ENCODE measurements at places on chromosomes 12 and 14.

- DNase-seq = no peak
Observed at GRCh38 chr12:117202556-117202955, 12.3 kb upstream of the FBXO21 start.

DNA sequence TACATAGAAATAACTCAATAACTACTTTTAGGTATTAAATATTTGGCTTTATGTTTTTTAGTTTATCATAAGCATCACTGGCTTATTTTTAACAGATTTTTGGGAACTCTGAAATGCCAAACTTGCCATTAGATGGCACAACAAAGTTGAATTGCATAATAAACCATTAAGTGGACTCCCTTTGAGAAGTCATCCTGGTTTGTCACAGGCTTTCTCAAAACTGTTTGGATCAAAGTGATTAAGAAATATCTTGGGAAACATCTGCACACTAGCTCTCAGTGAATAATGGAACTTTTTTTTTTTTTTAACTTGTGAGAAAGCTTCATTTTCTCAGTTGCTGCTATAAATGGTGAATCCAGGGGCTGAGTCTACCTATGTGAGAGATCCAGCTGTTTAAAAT is 4.3 kb downstream of the SLC16A7 start:
- no peak for DNase-seq

GRCh38 chr12:126201981-126202537 is 1136.8 kb downstream of the AACS start:
- DNase-seq = no peak

DNA sequence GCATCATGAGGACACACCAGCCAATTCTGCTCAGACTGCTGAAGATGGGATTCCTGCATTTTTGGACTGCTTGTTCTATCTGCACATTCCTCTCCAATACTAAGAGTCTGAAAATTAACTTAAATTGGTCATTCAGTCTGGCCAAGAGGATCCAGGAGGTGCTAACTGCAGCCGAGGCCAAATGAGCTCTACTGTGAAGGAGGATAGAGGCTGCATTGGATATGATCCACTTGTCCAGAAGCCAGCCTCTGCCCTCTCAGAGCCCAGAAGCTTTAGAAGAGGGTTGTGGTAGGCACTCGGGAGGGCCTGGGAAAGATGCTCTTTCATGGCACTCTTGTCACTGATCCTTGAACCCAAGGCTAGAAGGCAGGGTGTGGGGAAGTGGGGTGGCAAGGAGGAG is 37.1 kb upstream of the PLEK2 start:
- no peak for DNase-seq

DNA sequence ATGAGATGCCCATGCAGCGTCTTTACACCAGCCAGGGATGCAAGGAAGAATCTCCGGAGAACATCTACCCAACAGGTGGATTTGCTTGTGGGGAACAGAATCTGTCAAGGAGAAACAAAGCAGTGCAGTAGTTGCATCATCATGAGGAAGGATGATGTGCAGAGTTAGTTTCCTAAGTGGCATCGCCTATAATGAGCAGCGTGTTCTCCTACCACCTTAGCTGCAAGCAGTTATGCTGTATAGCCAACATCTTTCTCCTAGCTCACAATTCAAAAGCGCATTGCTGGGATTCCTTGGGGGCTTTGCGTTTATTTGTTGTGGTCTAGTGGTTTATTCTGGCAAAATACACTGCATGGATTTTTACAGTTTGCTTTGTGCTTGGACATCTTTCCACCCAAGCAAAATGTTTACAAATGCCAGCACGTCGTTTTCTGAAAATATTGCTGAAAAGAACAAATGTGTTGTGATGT is 233.0 kb downstream of the RGS6 start:
- DNase-seq = no peak

DNA sequence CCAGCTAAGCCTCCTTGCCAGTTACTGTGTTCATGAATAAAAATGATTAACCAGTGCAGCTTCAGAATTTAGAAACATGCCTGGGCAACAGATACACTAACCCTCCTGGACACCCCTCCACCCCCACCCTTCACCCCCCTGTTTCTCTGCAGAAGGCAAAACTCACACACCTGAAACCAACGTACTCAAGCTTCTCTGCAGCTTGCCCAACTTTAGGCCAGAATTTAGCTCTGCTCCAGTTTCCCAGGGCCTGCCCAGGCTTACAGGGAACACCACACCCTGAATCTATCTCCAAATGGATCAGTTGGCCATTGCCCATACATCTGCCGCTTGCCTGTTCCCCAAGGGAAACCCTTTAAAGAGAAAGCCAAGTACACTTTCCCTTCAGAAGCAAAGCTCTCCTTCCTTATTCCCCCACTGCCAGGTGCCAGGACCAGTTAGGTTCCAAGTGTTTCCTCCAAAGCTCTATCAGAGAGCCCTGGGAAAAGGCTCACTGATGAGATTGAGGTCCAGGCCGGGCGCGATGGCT is 1.8 kb upstream of the SPPL3 start:
- no peak for DNase-seq

DNA sequence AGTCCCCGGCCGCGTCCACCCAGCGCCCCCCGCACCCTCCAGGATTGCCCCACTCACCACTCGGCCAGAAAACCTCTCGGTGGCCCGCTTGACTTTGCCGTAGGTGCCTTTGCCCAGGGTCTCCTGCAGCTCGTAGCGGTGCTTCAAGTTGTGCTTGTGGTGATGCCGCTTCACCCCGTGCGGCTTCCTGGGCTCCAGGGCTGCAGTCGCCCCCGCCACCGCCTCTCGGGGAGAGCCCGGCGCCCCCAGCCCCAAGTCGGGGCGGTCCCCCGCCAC is 459 bp downstream of the NUAK1 start:
- DNase-seq = peak; percentile 47

- DNase-seq = peak; percentile 44
Observed at GRCh38 chr12:117367006-117367638, 5.7 kb upstream of the NOS1 start.

GRCh38 chr12:49874142-49874897 is 29.4 kb downstream of the FAIM2 start:
- DNase-seq = peak; percentile 22

DNA sequence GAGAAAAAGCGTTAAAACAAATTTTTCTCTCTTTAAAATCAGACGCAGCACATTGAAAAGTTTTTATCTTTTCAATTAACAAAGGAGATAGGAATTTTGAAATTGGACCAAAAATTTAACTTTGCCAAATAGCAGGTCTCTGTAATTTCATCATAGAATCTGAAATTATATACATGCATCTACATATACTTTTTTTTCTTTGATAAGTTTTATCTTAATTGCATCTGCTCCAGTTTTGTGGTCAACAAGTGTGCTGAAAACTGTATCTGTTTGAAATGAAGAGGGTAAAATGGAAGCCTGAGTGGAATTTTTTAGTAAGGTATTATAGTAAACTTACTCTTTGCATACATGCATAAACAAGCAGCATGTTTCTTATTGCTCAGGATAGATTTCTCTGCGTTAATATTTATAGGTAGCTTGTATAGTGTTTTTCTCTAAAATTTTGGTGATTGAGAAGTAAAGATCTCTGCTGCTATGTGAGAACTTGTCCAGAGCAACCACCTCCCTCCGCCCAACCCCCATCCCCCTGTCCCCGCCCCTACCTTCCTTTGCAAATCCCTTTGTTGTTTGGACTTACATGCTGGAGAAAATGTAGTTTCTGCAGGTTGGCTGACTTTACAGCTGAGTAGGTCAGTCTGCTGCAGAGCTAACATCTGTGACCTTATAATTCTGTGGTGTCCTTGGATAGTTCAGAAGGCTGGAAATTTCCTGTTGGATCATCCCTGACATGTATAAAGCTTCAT is 64.6 kb downstream of the VRK1 start:
- no peak for DNase-seq
